Pancreas (tissue), 10 donors: ENCODE measurements at places on chromosomes 5 and 9.

GRCh38 chr9:21966140-21966851 lies 27.9 kb downstream of the CDKN2A start:
- DNase-seq = no peak
- H3K27me3 ChIP-seq = peaks cover 30% of the 10 kb centered on the region
- no peak overlapping the region for H3K4me3 ChIP-seq
- peaks cover 9% of the 10 kb centered on the region for H3K4me1 ChIP-seq
- H3K36me3 ChIP-seq = no peaks in the 10 kb centered on the region
- no peak overlapping the region for H3K27ac ChIP-seq

DNA sequence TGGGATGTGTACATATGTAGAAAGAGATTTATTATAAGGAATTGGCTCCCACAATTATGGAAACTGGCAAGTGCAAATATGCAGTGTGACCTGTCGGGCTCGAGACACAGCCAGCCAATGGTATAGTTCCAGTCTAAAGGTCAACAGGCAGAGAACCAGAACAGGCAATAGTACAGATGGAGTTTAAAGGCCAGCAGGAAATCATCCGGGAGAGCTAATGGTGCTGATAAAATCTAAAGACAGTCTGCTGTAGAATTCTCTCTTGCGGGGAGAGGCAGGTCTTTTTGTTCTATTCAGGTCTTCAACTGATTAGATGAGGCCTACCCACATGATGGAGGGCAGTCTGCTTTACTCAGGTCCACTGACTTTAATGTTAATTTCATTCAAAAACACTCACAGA lies 21.8 kb downstream of the ANKRD31 start:
- H3K4me3 ChIP-seq = no peak overlapping the region
- no peak overlapping the region for H3K27ac ChIP-seq
- no peaks in the 10 kb centered on the region for H3K27me3 ChIP-seq

DNA sequence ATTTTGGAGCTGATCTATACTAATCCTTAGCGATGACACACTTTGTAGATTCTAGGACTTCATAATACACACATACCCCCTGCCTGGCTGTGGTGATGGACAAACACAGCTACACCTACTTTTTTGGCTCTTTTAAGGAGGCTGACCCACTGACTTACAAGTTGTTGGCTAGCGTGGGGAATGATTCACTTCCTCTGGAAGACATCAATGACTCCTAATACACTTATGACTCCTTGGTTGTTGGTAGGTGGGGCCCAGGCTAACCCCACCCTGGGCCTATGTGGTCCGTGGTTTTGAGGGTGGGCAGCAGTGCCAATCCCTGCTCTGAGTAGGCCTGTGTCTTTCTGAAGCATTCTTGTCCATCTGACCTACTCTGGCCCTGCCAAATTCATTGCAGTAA lies 144.4 kb downstream of the SLC12A2 start:
- no peak overlapping the region for H3K27ac ChIP-seq
- H3K36me3 ChIP-seq = no peaks in the 10 kb centered on the region
- DNase-seq = no peak
- no peak overlapping the region for H3K4me3 ChIP-seq
- no peaks in the 10 kb centered on the region for H3K4me1 ChIP-seq

DNA sequence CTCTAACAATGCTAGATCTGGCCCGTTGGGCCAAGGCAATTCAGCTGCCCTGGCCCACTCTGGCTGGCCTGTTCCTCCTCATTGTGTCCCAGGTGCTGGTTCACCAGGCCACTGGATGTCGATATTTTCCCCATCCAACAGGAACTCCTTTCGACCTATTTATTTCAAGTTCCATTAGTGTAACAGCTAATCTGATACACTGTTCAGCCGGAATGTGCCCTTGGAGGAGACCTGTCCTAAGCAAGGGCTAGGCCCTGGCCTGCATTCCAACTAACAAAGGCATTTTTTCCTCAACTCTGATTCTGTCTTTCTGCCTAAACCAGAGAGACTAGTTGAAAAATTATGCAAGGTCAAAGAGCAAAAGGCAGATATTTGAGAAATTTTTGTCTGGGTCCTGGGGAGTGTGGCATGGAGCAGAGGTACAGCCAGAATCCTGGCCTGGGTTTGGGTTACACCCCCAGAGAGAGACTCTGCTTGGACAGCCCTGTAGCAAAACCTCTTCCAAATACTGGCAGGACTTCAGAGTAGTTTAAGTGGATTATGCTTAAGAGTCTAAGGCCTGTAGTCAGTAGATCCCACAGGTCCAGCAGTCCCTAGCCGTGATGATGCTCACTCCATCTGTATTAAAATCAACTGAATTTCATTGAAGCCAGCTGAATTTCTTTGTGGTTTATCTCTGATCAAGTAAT lies 36.1 kb downstream of the MARCHF11 start:
- H3K4me3 ChIP-seq = no peak overlapping the region
- DNase-seq = no peak
- no peaks in the 10 kb centered on the region for H3K36me3 ChIP-seq

DNA sequence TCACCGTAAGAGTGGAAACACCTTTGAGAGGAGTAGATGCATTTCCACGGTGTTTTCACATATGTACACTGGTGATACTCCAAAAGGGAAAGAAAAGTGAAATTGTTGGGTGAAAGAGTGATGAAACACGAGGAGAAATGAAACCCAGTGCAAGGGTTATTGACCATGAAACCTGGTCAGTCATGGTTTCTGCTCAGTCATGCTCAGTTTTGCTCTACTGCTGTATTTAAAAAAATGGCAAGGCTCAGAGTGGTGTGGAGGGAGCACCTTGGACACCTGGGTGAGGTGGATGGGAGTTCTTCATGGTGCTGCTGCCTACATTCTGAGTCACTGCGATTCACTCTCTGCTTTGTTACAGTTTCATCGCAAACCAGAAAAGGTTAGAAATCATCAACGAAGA lies 32.3 kb downstream of the NTRK2 start:
- no peak for DNase-seq
- no peaks in the 10 kb centered on the region for H3K36me3 ChIP-seq
- H3K27me3 ChIP-seq = no peaks in the 10 kb centered on the region

DNA sequence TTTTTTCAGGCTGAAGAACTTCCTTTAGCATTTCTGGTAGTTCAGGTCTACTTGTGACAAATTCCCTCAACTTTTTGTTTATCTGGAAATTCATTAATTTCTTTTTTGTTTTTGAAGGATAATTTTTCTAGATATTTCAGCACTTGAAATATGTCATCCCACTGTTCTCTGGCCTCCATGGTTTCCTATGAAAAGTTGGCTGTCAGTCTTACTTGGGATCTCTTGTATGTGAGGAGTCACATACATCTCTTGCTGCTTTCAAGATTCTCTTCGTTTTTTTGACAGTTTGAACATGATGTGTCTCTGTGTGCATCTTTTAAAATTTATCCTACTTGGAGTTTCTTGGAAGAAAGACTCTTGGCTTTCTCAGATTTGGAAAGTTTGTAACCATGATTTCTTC lies 79.5 kb downstream of the RIC1 start:
- DNase-seq = no peak
- no peak overlapping the region for H3K27ac ChIP-seq
- H3K4me3 ChIP-seq = no peak overlapping the region
- no peaks in the 10 kb centered on the region for H3K27me3 ChIP-seq
- H3K4me1 ChIP-seq = peaks cover 8% of the 10 kb centered on the region
- no peaks in the 10 kb centered on the region for H3K36me3 ChIP-seq

- H3K27me3 ChIP-seq = no peaks in the 10 kb centered on the region
- H3K4me1 ChIP-seq = no peaks in the 10 kb centered on the region
- DNase-seq = no peak
- no peak overlapping the region for H3K27ac ChIP-seq
- H3K4me3 ChIP-seq = no peak overlapping the region
- H3K36me3 ChIP-seq = no peaks in the 10 kb centered on the region
Observed at GRCh38 chr9:17589771-17590170, 10.9 kb downstream of the SH3GL2 start.

GRCh38 chr5:90408571-90409317 lies 812 bp downstream of the CETN3 start:
- DNase-seq = no peak
- H3K27ac ChIP-seq = peak overlapping the region; percentile 90
- peaks cover 3% of the 10 kb centered on the region for H3K4me1 ChIP-seq
- peak overlapping the region; percentile 38 for H3K4me3 ChIP-seq
- no peaks in the 10 kb centered on the region for H3K27me3 ChIP-seq
- no peaks in the 10 kb centered on the region for H3K36me3 ChIP-seq

DNA sequence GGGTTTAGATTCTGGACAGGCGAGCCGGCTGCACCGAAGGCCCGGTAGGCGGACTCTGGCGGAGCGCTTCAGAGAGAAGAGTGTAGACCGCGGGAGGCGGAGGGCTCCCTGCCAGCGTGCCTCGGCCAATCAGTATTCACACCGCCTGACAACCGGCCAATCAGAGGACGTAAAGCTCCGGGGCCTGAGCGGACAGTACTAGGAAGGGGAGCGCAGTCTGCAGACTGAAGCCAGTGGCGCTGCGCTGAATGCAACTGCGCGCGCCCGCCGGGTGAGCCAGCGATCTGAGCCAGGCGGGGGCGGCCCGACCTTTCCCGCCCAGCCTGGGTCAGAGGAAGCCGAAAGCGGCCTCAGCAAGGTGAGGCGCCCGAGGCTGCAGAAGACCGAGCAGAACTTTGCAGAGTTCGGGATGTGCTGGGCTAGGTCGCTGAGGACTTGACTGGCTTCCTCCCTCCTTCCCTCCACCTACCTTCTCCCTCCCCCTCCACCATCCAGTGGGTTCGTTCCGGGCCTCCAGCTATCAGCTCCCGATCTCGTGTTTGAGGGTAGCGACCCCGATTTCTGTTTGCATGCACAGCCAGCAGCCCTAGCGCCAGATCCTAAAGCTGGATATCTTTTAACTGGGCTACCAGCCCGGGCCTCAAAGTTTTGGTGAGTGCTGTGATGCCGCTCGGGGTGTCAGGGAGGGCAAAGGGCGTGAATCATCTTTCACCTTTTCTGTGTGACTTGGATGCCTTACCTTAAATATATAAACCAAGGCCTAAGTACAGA lies at the start of gene DMRT2:
TSS of gene DMRT2 (plus strand) at position 233 of the 771 bp plus-strand sequence. CDS start 1,257 bp downstream, outside the sequence.
- H3K4me3 ChIP-seq = no peak within 1 kb of the TSS
- DNase-seq = peak; percentile 94
- H3K36me3 ChIP-seq = no peaks in the 10 kb centered on the region
- peaks cover 14% of the 10 kb centered on the region for H3K27me3 ChIP-seq
- H3K27ac ChIP-seq = no peak within 1 kb of the TSS

GRCh38 chr5:84215521-84215920 lies 169.2 kb downstream of the EDIL3 start:
- H3K27ac ChIP-seq = no peak overlapping the region
- H3K4me1 ChIP-seq = no peaks in the 10 kb centered on the region
- no peaks in the 10 kb centered on the region for H3K36me3 ChIP-seq
- H3K27me3 ChIP-seq = no peaks in the 10 kb centered on the region
- DNase-seq = no peak

DNA sequence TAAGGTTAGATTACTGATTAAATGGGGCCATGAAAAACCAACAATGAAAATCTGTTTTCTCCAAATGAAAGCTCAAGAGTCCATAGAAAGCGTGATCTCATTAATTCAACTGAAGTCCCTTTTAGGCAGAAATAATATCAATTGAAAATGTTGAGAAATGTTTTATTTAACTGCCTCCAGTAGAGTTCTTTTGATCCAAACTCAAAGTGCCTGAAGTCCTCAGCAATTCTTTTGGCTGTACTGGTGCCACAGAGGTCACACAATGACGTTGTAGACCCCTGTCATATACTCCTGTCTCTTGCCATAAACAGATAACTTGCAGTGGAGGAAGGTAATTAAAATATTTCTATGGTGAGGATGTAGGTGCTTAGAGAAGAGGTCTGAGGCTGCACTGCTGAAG lies 1420.5 kb downstream of the CDH12 start:
- H3K27me3 ChIP-seq = no peaks in the 10 kb centered on the region
- no peaks in the 10 kb centered on the region for H3K4me1 ChIP-seq
- no peak overlapping the region for H3K4me3 ChIP-seq
